Left ventricle myocardium superior (tissue), 1 donor: ENCODE measurements at places on chromosomes 4 and X. TPM values are rescaled to one million over a fixed set of nuclear protein-coding genes. Genes with fewer than 3 reads are reported as not detected.

The TMEM47 gene
- 32.1 TPM for total RNA-seq

The PABPC5 gene
- 0.72 TPM for total RNA-seq

The FREM3 gene
- not detected for total RNA-seq

The ASB9 gene
- total RNA-seq = 0.55 TPM

The OTUD5 gene
- 18.9 TPM for total RNA-seq

The PRRG1 gene
- total RNA-seq = 18.4 TPM

The ETDB gene
- total RNA-seq = not detected

The CRMP1 gene
- 1.3 TPM for total RNA-seq

The MGAT4D gene
- not detected for total RNA-seq

The LUZP4 gene
- total RNA-seq = not detected

The AFM gene
- not detected for total RNA-seq

The SMR3B gene
- not detected for total RNA-seq

The CFAP299 gene
- total RNA-seq = not detected

The PPEF1 gene
- 0.25 TPM for total RNA-seq

The MRPL1 gene
- 52.3 TPM for total RNA-seq

The MAGIX gene
- total RNA-seq = 3.8 TPM

The CXCL11 gene
- 0.42 TPM for total RNA-seq

The ART3 gene
- total RNA-seq = 145 TPM

The TMEM33 gene
- 21.8 TPM for total RNA-seq

The PDZD11 gene
- total RNA-seq = 33.7 TPM

The PRRG3 gene
- total RNA-seq = 1.7 TPM

The SLC7A11 gene
- total RNA-seq = 0.20 TPM

The VAMP7 gene
- total RNA-seq = 19.2 TPM

The SPOCK3 gene
- total RNA-seq = 1.1 TPM

The FAT1 gene
- 61.8 TPM for total RNA-seq

The TEX13B gene
- not detected for total RNA-seq

The HS6ST2 gene
- not detected for total RNA-seq

The CDKN2AIP gene
- 9.2 TPM for total RNA-seq

The SORBS2 gene
- total RNA-seq = 911 TPM

The GLUD2 gene
- 1.3 TPM for total RNA-seq

The SYTL5 gene
- total RNA-seq = not detected

The CLGN gene
- total RNA-seq = 91.1 TPM

The GAGE13 gene
- not detected for total RNA-seq
